Renal cortex interstitium (tissue), 15 donors: ENCODE measurements at places on chromosomes 13 and 19.

DNA sequence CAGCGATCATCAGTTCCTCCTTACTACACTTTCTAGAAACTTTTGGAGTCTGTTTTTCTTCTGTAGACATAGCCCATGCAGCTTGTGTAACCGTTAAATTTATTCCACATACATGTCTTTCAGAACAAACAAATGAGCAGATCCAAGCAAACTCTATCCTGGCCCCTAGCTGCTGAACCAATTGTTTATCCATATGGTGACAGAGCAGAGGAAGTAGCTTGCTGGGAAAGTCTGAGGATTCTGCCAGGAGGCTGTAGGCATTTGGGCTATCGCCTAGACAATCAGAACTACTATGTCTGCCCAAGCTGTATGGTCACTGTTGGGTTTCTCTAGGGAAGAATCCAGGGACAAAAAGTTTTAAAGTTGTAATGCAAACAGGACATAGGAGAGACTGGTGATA is 343.7 kb downstream of the SPRY2 start:
- no peak for DNase-seq

- DNase-seq: no peak
Observed at GRCh38 chr13:78719367-78719766, 60.4 kb upstream of the OBI1 start.

DNA sequence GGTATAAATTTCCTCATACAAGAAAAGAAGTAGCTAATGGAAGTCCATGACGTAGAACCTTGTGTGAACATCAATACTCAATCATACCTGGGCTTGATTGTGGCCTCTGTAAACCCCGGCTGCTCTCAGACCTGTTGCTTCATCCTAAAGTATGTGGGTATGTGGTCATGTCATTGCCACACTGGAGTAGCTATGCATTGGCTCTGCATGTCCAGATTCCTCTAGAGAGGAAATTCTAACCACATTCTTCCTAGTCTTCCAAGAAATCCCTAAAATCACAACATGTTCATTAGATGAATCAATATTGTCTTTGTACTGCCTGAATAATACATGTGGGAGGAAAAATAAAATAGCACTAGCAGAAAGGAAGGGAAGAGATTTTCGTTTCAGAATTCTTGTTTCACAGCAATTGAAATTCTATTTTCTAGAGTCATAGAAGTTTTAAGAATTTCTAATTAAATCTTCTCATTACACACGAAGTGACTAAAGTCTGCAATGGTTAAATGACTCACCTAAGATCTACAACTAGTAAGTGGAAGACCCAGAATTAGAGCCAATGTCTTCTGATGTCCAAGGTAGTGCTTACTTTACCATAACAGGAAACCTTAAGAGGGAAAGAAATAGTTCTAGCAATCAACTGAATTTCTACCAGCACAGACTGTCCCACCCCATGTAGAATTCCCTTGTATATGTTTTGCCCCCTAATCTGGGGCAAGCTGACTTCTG is 28.0 kb downstream of the RXFP2 start:
- DNase-seq: no peak

- no peak for DNase-seq
Observed at GRCh38 chr13:26742691-26743358, 17.8 kb downstream of the GPR12 start.

DNA sequence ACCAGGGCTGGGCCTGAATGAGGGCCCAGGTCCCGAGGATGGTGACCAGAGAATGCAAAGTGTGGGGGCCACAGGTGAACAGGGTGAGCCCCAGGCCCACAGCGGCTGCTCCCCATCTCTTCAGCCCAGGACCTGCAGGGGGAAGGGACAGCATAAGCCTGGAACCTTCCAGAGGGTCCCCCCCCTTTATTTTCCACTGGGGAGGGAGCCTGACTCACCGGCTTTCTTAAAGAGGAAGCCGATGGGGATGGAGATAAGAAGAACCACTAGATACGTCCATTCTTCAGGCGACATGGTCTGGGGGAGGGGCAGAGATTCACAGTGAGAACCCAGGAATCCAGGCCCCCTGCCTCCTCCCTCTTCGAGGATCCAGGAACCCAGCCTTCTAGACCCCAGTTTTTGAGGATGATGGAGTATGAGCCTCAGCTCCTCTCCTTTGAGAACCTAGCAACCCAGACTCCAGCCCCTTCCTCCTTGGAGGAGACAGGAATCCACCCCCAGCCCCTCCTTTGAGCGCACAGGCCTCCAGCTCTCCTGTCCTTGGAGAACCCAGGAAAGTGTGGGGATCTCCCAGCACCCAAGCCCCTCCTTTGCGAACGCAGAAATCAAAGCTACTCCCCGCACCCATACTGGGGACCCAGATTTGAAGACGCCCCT is 1.0 kb downstream of the MBOAT7 start:
- DNase-seq: no peak

DNA sequence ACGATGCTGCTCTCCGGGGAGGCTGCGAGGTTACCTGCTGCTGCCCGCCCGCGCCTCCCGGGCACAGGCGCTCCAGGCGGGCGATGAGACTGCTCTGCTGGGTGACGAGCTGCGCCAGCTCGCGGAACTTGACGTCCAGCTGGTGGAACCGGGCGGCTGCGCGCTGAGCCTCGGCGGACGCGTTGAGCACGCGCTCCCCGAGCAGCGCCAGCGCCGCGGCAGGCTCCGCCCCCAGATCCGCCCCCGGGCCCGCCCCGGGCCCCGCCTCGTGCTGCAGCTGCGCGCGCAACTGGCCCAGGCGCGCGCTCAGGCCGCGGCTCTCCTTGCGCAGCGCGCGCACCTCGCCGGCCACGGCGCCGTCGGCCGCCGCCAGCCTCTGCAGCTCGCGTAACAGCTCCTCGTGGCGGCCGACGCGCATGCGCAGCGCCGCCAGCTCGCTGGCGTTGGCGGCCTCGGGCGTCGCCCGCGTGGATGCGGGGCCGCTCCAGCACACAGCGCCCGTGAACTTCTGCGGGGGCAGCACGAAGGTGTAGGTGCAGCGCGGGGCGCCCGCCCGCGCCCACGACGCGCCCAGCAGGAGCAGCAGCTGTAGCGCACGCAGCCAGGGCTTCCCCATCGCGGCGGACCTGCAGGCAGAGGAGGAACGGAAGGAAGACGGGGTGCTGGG is 6.4 kb downstream of the ANGPTL6 start:
- DNase-seq: peak; percentile 82
